Lower lobe of right lung (tissue), 2 donors: ENCODE measurements at places on chromosomes 4 and X.

- no peak for DNase-seq
These were observed 109.0 kb downstream of the CLCN4 start for GRCh38 chrX:10265775-10266174.

DNA sequence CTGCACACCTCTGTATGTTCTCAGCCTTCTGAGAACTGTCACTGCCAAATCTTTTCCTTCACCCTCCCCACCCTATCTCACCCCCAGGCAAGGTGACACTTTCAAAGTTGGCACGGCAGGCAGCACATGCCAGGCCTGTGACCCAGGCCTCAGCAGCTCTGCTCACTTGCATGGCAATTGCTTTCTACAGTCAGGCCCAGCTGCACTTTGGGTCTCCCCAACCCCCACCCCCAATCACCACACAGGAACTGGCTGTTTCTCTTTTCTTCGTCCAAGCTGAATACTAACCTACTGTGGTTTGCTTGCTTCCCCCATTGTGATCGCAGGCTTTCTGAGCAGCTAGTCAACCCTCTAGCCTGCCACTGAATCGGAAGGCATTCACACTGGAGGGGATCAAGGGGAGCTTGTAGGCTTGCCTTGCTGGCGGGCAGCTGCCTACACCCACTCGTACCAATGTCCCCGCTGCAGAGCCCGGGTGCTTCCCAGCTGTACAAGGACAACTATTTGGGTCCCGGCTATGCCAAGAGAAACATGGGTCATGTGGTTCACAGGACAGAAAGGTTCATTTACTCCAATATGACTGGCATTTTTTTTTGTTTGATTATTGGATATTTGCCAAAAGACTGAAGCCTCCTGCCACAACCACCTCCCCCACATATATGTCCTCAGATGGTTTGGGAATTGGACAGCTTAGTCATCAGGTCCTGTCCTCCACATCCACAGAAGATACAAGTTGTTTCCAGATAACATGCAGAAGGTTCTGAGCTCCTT lies 28.1 kb downstream of the SLC25A43 start:
- DNase-seq: no peak

DNA sequence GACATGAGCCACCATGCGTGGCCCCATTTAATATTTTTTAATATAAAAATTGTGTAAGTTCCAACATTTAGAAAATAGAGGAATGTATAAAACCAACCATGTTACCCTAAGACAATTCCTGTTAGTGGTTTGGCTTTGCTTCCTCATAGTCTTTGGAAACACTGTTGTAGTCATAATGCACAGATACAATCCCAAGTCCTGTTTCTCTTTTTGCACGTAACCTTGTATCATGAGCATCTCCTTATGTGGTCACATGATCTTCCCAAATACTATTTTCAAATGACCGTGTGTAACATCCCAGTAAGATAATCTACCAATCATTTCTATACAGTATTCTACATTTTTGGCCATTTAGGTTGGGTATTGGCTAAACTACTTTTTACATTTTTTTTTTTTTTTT lies 13.9 kb upstream of the RHOH start:
- DNase-seq: no peak

- peak; percentile 60 for DNase-seq
These were observed 6.8 kb upstream of the BCOR start for GRCh38 chrX:40104630-40104984.

DNA sequence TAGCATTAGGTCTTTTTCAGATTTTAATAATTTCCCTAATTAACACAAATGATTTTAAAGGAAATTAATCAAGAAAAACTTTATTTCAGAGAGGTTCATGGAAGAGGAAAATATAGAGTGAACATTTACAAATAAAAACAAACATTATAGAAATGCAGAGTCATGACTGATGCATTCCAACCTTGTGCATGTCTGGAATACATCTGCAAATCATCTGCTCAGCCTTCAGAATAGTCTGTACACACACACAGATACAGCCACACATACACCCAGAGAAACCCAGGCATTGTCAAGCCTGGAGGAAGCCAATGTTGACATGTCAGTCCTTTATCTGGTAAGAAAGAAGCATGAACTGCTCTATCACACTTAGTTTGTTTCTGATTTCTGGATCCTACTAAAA lies 61.3 kb upstream of the NFKB1 start:
- no peak for DNase-seq

DNA sequence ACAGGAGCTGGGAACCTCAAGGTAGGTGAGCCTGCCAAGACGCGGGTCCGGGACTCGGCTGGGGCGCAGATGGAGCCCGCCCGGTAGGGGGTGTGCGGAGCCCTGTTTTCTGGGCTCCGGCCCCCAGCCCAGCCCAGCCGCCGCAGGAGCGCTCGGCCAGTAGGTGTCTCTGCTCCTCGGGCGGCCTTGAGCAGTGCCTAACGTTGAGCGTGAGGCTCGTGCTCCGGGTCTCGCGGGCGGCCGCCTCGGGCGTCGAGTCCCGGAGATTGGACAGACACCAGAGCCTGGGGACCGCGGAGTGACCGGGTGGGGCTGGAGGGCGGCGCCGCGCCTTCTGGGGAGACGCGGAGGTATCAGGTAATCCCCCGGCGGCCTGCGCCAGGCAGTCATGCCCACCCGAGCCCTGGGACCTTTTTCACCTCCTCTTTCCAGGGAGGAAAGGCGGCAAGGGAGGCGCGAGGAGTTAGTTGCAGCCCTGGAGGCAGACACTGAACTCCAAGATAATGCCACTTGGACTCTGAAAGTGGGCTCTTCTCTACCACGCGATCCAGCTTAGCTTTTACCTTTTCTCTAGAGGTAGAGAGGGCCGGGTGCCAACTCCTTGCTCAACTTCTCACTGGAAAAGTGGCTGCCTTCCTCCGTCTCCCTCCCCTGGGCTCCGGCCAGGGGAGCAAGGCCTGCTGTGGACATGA lies 14.5 kb upstream of the FGG start:
- peak; percentile 73 for DNase-seq

GRCh38 chrX:20906571-20906970 lies 467.6 kb upstream of the CNKSR2 start:
- DNase-seq: no peak

DNA sequence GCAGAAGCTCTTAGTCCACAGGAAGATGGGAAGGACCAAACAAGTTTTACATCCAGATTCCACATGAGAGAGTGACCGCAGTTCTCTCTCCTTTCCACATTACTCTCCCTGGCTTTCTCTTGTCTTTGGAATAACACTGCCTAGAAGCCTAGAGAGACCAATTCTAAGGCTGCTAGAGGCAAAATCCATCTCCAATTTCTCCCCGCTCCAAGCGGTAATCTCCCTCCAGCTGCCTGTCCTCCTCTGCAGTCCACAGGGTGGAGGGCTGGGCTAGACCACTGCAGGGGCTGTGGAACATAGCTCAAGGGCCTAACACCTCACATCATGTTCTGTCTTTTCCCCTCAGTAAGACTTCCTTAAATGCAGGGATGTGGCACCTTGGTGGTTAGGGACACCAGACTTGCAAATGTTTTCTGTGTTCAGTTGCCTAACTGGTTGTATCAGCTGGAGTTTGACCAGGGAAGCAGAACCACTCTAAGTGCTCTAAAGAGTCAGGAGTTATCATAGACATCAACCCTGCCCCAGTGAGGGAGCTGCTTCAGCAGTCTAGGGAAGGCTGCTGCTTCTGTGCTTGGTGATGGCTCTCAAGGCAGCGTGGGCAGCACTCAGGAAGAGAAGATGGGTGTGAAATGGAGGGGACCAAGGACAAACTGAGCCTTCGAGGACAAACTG lies 423.1 kb downstream of the BCOR start:
- no peak for DNase-seq

- DNase-seq: no peak
These were observed 87.0 kb downstream of the EFNB1 start for GRCh38 chrX:68915778-68916177.

DNA sequence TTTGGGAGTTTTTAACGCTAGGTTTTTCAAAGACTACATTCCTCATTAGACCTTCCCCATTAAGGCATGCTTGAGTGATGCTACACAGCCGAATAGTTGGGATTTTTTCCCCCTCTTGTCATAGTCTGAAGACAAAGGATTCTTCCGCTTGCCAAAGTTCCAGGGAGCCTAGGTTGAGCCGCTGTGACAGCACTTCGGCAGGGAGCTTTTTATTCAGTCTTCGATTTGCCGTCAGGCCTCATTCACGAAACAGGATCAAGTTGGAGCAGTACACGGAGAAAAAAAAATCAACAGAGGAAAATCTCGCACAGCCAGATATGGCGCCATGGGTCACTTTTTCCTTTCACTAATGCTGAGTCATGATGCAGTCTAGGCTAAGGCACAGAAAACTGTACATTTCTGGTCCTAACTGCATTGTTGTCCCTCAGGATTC lies 24.3 kb downstream of the SHROOM3 start:
- DNase-seq: no peak

- no peak for DNase-seq
These were observed 956 bp downstream of the TMEM154 start for GRCh38 chr4:152678841-152679240.
